ENCODE measurements at places on chromosomes 5 and 9.

DNA sequence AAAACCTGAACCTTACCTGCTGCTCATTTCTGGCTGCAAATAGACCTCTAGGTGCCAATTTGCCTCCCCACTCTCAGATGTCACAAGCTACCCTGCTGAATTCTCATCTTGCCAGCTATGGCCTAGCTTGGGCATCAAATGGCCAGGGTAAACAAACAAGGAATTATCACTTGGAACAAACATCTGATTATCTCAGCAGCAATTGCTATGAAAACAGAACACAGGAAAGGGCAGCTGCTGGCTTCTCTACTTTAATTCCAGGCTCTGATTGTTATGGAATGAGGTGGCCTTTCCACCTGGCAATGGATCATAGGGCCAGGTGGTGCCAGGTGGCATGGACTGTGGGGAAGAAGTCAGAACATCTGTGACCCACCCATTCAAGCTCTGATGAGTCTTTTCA lies 505.1 kb downstream of the TLR4 start:
- no peak for DNase-seq

DNA sequence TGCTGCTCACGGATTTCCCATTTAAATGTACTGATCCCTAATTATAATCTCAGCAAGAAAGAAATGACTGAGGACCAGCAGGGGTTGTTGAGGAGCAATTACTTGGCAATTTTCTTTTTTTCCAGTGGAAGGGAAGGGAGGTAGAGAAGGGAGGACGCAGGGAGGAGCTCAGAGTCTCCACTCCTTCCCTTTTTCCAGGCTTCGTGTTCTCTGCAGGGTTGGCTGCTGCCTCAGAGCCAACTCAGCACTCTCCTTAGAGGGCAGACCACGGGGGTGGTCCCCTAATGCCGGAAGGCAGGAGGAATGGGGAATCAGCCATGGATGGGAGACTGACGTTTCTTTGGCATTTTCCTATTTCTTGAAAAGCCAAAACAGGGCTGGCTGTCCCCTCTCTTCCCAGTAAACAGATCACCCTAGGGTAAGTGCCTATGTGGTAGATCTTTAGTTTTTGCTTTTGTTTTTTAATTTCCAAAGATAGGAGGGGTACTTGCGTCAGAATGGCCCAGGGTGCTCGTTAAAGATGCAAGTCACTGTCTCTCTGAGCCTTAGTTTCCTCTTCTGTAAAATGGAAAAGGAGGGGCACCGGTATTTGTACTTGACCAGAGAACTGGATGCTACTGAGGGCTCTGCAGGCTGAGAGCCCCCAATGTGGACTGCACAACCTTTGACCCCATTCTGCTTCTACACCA lies 39.6 kb upstream of the LCP2 start:
- DNase-seq: no peak

DNA sequence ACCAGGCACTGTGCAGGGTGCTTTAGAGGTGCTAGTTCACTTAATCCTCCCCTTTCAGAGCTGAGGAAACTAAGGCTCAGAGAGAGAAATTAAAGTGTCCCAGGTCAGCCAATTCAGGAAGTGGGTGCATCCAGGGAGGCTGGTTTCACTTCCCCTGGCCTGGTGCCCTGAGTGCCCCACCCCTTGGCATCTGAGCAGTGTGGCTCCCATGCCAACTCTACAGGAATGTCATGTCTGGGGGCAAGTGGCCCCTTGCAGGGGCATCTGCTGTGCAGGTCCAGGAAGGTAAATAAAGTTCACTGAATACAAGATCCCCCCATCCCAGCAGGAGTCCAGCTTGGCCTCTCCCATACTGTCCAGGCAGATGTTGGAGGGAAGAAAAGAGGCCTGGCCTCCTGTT lies 4.4 kb upstream of the N4BP3 start:
- DNase-seq: no peak

- no peak for DNase-seq
These were observed 68.5 kb downstream of the FOXD1 start for GRCh38 chr5:73380041-73380440.

GRCh38 chr9:110115341-110115820 lies 92.6 kb downstream of the C9orf152 start:
- no peak for DNase-seq

- DNase-seq: no peak
These were observed 32.9 kb upstream of the IFNK start for GRCh38 chr9:27491154-27491553.

DNA sequence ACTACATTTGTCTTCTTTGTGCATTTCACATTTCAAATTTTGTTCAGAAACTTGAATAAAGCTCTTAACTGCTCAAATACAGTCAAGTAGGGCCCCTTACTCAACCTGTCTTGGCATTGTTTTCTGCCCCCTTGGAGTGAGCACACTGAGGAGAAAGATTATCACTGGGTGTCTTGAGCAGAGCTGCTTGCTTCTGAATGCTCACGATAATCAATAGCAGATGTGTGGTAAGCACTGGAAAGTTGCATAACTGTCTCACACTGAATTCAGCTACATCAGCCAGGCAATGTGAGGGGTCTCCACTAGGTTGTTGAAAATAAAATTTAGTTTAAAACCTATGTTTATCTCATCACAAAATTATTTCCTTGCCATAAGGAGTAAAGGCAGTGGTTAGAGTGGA lies 7.8 kb upstream of the TNFAIP8 start:
- no peak for DNase-seq

DNA sequence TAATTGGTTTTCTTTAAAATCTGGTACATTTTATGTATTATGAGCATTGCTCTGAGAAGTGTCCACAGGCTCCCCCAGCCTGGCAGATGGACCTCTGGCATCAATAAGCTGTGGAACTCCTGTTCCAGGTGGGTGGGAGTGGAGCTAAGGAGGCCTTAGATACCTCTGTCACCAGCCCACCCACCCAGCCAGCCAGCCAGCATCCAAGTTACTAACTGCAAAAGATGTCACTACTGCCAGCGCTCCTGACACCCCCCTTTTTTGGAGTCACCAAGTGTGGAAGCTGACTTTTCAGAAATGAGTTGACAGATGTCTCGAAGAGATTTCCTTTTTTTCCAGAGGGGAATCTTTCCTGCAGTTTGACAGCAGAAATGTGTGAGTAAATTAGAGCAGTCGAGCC lies 111.2 kb downstream of the GALNT10 start:
- DNase-seq: no peak

GRCh38 chr5:97525780-97526179 lies 342.7 kb upstream of the RIOK2 start:
- DNase-seq: no peak

GRCh38 chr5:122420091-122420490 lies 108.1 kb downstream of the SNCAIP start:
- DNase-seq: no peak

- DNase-seq: no peak
These were observed 273.2 kb downstream of the GADD45G start for GRCh38 chr9:89878003-89878411.

GRCh38 chr5:126332326-126332725 lies 90.9 kb upstream of the GRAMD2B start:
- DNase-seq: no peak

GRCh38 chr5:81838307-81838906 lies 87.5 kb upstream of the SSBP2 start:
- peak; percentile 5 for DNase-seq

DNA sequence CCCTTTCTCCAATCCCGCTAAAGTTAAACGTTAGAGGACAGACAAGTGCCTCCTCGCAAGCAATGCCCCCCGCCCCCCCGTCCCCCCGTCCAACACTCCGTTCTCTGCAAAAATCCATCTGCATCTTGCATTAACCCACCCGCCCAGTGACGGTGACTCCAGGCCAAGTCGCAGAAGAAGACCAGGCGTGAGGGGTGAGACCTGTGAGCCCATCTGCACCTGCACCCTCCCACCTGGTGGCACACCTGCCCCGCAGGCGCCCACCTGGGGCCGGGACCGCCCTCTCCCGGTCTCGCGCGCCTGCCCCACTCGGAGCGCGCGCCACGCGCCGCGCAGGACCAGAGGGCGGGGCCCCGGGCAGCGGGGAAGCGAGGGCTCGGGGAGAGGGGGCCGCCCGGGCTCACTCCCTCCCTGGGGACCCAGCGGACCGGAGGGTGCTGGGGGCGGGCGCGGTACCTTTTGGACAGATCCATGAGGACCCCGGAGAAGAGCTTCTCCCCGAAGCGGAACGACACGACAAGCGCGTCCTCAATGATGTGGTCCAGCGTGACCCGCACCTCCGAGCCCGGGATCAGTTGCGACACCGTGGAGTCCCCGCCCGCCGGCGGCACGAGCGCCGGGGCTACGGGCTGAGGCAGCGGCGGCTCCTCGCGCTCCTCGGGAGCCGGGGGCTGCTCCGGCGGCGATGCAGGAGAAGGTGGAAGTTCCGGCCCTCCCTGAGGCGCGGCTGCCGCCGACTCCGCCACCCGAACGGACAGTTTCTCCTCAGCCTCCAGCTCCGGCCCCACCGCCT lies 705 bp downstream of the PWWP2A start:
- DNase-seq: peak; percentile 47

- no peak for DNase-seq
These were observed 198.8 kb downstream of the ADAMTS12 start for GRCh38 chr5:33692980-33693379.

DNA sequence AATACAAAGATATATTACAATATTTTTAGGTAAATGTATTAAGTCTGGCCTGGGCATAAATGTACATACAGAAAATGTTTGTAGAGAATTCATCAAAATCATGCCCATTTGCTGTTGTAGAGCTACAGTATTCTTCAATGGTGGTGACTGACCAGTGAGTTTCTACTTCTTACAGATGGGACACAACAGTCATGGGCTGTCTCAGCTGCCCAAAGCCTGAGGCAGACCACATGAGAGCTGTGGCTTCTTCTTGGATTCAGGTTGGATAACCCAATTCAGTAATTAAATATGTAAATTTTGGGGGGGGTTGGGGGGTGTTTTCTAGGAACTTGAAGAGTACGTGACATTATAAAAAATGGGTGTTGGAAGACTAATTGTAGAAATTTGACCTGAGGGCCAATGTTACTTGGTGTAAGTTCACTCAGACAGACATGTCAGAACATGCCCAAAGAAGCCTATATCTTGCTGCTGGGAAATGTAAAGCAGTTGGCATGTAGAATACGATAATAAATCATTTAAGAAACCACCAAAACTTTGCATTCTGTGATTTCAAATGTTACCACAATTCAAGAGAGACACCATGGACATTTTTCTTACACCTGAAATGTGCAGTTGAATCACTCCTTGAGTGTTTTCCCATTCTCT lies 17.9 kb downstream of the STARD4 start:
- no peak for DNase-seq

DNA sequence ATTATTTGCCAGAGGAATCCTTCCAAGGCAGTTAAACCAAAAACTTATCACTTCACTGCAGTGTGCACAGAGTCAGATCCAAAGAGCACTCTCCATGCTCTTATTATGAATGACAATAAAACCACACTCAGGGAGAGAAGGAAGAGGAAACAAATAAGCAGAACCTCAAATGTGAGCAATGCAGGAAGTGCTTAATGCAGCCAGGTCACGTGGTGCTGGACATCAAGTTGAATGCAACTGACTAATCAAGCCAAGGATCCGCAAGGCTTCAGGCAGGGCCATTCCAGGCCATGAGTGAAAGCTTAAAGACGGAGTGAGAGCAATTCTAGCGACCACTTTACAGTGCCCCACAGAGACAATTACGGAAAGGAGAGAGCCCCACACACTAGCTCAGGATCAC lies 230.4 kb upstream of the PUM3 start:
- DNase-seq: no peak
